ENCODE measurements at places on chromosomes 11 and 22.

GRCh38 chr11:100203789-100204188 is 483.3 kb upstream of the ARHGAP42 start:
- no peak for DNase-seq

GRCh38 chr11:121240650-121241303 is 51.8 kb upstream of the SC5D start:
- no peak for DNase-seq

GRCh38 chr11:93032580-93032979 is 63.1 kb downstream of the MTNR1B start:
- no peak for DNase-seq

DNA sequence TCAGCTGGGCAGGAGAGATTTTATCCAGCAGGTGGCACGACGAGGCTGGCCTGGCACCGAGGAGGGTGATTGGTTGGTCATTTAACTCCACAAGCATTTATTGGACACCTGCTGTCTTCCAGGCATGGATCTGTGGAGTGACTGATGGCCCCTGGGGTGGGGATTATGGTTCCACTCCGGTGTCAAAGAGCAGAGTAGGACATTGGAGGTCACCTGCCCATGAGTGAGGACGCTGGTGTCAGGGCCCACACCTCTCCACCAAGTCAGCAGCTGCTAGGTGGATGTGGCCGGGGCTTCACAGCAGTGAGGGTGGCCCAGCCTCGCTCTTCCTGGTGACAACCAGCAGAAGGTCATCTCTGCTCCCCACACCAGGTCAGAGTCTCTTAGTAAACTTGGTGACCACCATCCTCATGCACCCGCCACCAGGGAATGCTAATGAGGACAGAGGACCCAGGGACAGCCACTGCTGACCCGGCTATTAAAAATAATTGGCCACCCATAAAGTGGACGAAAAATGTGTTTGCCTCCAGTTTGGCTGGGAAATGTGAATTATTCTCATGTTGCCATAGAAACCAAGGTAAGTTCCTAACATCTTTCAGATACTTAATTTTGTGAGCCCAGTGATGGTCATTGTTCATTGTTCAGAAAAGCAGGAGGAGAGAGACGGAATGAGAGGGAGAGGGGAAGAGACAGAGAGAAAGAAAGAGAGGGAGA is 428.7 kb downstream of the TBC1D22A start:
- no peak for DNase-seq

DNA sequence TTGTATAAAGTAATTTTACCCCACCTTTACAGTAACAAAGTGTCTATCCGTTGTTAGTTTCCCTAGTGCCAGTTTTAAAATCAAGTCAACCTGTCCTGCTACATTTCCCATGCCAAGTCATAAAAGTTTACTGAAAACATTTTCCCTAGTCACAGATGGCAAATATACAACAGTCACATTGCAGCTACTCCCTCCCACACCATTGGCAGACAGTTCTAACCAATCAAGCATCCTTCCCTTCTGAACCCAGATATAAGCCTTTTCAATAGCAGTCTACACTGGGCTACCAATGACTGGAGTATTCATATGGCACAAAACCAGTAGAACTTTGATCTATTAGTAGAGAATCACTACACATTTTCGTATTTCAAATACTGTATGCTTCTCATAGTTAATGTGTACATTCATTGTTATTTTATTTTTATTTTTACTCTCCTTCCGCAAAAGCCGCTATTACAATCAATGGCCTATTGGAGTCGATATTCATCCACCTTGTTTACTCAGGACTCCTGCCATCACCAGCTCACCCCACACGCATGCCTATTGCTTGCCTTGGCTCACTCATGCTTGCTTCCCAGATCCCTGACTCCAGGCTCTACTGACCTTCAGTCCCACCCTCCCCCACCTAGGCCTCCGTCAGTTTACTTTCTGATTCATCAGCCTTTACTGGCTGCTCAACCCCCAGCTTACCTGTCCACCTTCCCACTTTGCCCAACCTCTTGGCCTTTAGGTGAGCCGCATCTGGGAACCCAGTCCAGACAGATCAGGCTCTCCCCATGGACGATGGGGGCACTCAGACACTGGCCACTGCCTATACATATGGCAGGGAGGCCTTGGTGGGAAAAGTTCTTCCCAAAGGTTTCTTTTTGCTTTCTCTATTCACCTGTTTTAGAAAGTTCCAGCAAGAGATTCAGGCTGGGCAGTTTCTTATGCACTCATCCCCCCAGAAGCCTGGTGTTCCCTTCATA is 408.4 kb downstream of the SOX6 start:
- no peak for DNase-seq

- no peak for DNase-seq
These were observed 24.2 kb downstream of the PPFIBP2 start for GRCh38 chr11:7538031-7538430.

DNA sequence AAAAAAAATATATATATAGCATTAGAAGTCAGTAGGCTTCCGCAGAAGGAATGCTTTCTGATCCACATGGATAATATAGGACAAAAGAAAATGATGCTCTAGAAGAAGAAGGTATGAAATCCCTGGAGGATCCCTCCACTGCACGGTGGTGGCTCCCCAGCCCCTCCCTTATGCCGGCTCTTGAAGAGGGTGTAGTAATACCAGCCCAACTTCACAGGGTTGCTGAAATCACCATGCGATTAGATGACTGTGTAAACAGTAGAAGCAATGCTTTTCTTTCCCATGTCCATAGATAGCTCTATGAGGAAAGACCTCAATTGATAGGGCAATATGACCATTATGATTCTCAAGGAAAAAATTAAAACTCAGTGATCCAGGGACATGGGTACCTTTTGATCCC is 3.2 kb upstream of the ETS1 start:
- no peak for DNase-seq

DNA sequence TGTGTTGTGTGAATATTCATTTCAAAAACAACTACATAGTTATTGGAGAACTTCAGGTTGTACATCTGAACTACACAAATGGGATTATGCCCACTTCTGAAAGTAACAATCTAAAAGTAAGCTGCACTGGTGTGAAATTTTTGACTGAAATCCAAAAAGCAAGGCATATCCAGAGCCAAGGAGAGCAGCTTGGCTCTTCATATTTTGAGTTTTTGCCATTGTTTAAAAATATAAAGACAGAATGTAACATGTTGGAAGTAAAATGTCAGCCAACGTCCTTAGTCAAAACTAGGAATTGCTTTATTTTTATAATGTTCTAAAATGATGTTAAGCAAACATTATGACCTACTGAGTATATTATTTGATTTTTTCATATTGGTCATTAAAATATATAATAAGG is 45.8 kb upstream of the NOX4 start:
- no peak for DNase-seq

GRCh38 chr11:64445651-64446050 is 86.7 kb downstream of the RPS6KA4 start:
- DNase-seq: no peak

- DNase-seq: no peak
These were observed 110.9 kb downstream of the SWAP70 start for GRCh38 chr11:9774591-9775397.

- DNase-seq: no peak
These were observed 2254.0 kb downstream of the LRRC4C start for GRCh38 chr11:39205236-39205995.

- DNase-seq: no peak
These were observed 324.3 kb upstream of the SYN3 start for GRCh38 chr22:33382436-33382835.

DNA sequence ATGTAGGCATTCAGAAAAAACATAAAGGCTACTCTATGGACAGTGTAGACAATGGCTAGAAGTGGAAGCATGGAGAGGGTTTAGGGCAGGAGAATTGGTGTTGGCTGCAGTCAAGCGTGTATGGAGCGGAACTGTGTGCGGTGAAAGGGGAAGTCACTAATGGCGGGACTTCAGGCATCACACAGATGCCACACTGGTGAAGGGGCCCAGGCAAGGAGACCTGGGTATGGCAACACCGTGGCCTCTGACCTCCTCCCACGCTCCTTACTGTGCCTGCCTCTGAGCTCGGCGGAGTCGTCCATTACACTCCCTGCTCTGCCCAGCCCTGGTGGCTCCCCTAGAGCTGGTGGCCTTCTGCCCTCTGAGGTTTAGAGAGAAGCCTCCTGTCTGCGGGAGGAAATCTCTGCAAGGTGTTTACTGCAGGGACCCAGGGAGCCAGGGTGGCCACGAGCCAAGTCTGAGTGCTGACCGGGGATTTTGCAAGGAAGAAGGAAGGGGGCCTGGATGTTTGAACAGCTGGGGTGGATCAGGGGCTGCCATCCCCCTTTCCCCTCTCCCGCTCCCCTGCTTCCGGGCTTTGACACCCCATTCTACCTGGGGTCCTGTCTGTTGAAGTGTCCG is 75.1 kb upstream of the TSPAN18 start:
- DNase-seq: no peak

DNA sequence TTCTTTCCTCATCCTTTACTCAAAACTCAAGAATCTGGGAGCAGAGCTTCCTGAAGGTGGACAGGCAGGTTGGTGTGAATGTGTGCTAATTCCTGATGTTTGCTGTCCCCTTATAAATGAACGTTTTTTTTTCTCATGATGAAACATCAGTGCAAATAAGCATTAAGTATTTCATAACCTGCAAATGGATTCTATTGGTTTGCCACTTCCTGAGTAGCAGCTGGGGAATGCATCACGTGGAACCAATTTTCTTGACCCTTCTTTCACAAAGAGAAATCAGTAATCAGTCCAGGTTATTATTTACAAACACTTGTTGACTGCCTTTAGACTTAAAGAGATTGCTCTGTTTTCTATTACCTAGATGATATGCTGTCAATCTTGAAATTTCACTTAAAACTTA is 40.1 kb upstream of the SCN3B start:
- no peak for DNase-seq

GRCh38 chr22:20117633-20118299 is 740 bp upstream of the TRMT2A start:
- no peak for DNase-seq

DNA sequence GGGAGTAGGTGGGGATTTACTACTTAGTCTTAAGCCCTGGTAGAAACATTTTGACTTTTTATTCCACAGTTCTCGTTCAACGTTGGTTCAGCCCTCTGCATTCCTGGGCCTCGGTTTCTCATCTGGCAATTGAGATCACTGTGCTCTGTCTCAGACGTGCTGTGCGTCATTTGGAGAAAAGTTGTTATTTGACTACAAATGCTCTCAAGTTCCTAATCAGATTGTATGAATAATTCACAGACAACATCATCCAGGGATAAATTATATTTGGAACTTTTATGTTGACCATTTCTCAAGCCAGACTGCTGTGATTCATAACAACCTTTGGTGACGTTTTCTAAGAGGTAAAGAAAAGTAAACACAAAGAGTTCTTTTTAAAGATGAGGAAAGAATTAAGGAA is 69.2 kb downstream of the BLID start:
- no peak for DNase-seq

DNA sequence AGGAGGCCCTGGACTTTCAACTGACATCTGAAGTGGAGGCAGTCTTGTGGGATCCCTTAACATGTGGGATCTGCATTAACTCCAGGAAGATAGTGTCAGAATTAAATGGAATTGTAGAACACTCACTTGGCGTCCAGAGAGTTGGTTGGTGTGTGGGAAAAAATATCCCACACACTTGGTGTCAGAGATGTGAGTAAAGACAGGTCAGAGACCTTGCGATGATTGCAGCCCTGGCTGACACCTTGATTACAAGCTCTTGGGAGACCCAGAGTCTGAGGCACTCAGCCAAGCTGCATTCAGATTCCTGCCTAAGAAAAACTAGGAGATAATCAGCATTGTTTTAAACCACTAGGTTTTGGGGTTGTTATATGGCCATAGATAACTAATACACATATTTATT is 7.2 kb upstream of the TPCN2 start:
- DNase-seq: no peak

- DNase-seq: no peak
These were observed 47.7 kb upstream of the DBX1 start for GRCh38 chr11:20207781-20208621.

DNA sequence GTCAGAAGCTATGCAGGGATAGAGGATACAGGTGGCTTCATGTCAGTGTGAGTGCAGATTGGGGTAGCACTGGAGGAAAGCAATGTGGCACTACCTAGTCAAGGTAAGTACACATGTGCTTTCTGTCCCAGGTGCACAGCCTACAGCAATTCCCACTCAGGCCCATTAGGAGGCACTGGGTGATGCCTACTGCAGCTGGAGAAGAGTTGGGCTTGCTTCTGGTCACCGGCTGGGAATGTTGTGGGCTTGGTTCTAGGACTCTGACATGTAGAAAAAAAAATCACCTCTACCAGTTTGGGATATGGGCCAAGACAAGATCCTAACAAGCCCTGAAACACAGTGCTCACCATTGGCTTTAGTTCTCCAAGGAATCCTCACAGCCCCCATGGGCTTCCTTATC is 69.7 kb downstream of the TENM4 start:
- DNase-seq: no peak

DNA sequence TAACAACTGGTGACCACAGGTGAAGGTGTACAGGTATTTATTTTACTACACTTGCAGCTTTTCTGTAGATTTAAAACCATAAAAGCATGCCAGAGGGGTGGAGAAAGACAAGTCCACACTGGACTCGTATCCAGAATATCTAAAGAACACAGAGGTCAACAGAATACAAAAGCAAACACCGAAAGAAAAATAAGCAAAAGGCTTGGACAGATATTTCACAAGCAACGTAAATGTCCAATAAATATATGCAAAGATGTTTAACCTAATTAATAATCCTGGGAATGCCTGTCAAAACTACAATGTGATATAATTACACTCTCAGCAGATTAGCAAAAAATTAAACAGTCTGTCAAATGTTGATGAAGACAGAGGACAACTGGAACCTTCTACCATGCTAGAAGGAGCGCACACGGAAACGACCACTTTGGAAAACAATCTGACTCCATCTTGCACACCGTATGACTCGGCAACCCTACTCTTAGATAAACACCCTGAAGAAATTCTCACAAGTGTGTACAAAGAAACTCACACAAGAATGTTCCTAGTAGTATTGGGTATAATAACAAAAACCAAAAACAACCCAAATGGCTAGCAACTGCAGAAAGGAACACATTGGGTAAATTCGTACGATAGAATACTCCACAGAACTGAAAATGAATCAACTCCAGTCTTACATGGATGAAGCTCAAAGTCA is 27.2 kb downstream of the GNB1L start:
- DNase-seq: no peak

DNA sequence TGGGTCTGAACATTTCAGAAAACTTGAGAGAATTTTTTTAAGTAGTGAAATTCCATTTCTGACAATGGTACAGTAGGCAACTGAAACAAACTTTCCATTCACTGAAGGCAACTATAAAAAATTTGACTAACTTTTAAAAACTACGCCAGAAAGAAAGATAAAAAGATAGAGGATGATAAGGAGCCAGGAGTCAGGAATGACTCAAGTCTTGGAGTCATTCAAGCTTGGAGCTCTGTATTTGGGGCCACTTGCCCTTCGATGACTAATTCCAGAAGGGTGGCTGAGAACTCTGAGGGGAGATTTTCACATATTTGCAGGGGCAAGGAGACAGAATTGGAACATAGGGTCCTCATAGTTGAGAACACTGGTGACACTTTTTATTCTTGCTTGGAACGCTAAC is 1083.2 kb upstream of the CNTN5 start:
- DNase-seq: no peak

All from stimulated activated CD8-positive, alpha-beta memory T cell treated with anti-CD3 and anti-CD28 coated beads, Interleukin-7, amount 100 ng/mL, for 1 hour (primary cell).